CD4-positive, alpha-beta T cell treated with Interferon gamma for 1 hour (primary cell): ENCODE measurements at places on chromosomes 7 and 10.

GRCh38 chr10:5526691-5527331, 2.0 kb downstream of the CALML3 start:
- no peak for DNase-seq

- DNase-seq: no peak
Observed at GRCh38 chr7:82805527-82805960, 357.1 kb downstream of the PCLO start.

DNA sequence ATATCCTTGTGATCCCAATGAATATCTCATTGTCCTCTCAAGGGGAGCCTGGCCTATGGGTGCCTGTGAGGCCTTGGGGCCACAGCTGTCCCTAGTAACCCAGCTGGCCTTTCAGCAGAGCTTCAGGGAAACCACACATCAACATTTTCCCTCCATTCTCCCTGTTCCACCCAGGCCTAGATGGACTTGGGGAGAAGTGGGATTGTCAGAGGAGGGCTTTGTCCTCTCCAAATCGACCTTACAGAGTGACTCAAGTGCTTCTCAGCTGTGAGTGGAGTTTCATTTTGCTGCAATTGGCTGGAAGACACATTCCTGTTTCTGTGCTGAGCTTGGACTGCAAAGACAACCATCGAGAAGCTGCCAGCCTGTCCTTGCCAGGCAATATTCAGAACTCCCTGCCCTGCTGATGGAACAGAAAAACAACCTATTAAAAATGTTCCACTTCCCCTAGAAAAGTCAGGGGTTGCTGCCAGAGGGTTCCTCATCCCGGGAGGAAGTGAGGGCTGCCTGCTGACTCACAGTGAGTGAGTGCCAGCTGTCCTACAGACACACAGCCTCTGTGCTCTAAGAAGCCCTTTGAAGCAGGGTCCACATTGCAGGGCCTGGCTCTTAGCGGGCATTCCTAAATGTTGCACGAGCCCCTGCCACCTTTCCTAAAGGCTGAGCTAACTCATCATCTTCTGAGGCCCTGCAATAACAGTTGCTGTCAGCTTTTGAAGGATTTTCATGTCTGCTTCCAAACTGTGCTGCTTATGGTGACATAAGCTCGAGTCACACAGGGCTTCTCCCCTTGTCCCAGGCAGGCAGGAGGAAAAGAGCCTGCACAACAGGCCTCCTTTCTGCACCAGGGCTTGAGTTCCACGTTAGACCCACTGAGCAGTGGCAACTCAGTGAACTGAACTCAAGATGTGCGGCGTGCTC, 20.5 kb downstream of the STRA8 start:
- DNase-seq: peak; percentile 23

GRCh38 chr7:34133356-34133982, 228.1 kb downstream of the BMPER start:
- DNase-seq: no peak

GRCh38 chr7:8060241-8060640, 91.6 kb downstream of the GLCCI1 start:
- no peak for DNase-seq

DNA sequence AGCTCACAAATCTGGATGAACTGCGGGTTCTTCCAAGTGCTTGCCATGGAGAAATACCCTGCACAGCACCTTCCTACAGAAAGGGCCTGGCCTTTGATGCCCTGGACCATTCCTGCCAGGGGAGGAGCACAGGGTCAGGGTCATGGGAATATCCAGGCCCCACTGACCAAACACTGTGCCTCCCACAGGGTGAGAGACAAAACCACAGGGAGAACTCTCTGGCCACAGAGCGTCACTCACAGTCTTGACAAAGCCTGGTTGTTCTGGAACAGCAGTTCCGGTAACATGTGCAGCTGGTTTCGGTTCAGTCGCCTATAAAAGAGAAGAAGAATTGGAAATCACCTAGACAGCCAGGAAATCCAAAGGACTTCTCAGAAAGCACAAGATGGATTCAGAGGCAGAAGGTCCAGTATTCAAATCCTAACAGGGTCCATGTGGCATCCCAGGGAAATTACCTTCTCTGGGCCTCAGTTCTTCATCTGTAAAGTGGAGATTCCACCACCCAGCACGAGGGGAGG, 28.1 kb downstream of the SLIT1 start:
- DNase-seq: peak; percentile 12
